Stimulated activated CD8-positive, alpha-beta memory T cell treated with anti-CD3 and anti-CD28 coated beads, Interleukin-2, amount 100 ng/mL, for 48 hours (primary cell): ENCODE measurements at places on chromosomes 1 and 21.
A peak's percentile ranks its signal among the peaks of the same experiment; 100 is the strongest.

DNA sequence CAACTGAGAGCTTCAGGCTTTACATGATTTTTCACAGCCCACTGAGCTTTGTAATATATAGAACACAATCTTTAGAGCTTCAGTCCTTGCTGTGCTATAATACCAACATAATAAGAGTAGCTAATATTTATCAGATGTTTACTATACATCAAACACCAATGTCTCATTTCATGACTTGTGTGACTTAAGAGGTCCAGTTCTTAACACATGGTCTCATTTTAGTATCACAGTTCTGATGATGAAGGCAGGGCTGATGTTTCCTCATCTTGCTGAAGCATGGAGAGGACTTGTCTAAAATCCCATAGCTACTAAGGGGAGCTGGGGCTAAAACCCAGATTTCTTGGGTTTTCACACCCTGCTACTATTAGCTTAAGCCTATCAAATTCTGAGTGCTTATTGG, 5.5 kb downstream of the MTR start:
- no peak for DNase-seq

DNA sequence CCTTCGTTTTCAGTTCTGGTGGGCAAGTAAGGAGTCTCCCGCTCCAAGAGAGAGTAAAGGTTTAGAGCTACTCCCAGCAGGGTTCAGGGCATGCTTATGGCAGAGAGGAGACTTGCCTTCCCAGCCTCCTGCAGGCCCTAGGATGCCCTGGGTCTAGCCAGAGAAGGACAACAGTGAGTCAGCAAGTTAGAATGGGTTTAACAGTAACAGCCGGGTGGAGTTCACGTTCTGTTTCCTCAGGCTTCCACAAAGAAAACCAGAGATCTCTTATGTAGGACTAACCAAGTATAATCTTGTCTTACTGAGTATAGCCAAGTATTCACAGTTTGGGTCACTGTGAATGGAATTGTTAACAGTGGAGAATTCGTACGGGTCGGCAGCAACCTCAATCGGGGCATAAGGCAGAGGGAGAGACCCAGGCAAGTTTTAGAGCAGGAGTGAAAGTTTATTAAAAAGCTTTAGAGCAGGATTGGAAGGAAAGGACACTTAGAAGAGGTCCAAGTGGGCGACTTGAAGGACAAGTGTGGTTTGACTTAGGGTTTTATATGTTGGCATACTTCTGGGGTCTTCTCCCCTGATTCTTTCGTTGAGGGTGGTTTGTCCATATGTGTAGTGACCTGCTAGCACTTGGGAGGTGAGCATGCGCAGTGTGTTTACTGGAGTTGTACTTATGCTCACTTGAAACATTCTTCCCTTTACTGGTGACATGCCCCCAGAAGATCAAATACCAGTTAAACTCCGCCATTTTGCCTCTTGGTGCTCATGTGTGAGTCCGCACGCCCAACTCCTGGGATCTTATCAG, 4.5 kb downstream of the OVAAL start:
- no peak for DNase-seq

GRCh38 chr1:164757625-164758024, 198.6 kb downstream of the PBX1 start:
- DNase-seq = no peak

DNA sequence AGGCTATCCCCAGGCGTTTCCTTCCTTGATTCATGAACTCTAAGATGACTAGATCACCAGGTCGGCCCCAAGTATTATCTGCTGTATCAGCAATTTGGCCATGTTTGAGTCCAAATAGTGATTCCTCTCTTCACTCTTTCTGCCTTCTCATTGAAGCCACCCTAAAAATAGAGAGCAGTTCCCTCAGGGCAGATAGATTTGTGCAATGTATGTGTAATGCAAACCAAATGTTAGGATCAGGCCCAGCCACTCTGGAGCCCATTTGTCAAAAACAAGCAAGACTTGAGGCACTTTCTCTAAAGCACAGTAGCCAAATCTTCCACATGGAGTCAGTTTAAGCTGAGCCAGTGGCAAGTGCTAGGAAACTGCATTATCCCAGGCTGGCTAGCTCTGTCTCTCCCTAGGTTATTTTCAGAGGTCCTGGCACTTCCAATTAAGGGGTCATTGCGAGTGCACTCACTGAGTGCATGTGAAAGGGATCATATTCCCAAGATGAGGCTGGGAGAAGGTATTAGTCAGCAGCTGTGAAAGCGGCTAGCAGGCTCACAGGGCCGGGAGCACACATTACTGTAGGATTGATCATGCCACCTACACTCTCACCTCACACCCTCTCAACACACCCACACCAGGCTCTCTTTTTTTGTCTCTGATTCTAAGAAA, 97.9 kb upstream of the RAB3GAP2 start:
- no peak for DNase-seq

DNA sequence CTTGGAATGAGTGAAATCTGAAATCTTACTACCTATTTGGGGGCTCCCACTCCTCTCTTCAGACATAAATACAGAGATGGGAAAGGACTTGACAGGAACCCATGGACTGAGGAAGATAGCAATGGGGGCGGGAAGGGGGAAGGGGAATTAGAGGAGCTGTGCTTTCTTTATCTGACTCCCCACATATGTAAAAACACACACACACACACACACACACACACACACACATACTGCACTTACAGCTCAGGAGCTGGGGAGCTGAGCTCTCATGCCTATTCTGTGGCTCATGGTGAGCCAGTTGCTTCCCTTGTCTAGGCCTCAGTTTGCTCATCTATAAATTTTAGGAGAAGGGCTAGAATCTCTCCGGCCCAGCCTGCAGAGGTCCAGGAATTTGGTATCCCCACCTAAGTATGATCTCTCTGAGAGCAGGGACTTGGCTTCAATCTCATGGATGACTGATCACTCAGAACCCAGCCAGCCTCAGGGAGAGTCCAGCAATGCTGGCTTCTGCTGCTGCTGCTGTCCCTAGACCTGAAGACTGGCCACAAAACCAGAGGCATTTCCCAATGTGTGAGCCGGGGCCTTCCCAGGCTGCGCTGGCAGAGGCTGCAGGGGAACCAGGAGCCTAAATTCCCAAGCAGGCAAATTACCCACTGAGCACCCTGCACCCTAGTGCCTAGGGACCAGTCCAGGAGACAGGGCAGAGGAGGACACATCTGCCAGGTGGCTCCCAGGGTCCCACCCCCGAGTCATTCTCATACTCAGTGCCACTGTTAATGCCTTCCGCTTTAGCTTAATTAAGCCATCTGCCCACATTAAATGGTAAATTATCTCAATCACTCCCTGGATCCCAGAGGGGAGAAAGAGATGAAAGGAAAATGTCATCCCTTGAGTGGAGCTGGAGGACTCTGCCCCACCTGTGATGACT, 57.5 kb upstream of the RBM15 start:
- DNase-seq = no peak

DNA sequence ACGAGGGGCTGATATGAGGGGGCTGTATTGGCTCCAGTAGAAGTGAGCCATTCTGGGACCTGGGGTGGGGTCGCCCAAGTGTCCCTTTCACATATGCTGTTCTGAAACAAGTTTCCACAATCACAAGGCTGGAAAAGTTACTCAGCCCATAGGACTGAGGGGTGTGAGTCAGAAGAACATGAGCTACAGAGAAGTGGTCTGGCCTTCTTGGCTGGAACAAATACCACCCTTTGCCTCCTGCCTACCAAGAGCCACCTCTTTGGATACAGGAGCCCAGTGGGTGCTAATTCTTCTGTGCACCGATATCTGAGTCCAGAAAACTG, 42.4 kb downstream of the MEF2D start:
- DNase-seq = no peak

DNA sequence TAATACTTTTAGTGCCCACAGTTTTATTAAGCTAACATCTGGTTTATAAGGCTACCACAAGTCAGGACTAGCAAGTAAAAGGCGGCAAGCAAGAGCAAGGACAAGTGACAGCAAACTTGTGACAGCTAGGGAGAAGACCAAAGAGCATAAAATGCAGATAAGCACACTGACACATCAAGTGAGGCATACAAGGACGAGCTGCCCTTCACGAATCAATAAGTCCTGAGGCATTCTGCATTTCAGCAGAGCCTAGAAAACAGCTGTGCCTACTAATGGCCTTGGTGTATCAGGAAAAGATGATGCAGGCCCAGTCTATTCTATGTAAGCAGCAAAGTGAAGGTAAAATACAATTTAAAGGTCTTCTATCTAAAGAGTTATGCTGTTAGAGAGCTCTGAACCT, 74.8 kb downstream of the KRTAP19-8 start:
- DNase-seq = no peak

DNA sequence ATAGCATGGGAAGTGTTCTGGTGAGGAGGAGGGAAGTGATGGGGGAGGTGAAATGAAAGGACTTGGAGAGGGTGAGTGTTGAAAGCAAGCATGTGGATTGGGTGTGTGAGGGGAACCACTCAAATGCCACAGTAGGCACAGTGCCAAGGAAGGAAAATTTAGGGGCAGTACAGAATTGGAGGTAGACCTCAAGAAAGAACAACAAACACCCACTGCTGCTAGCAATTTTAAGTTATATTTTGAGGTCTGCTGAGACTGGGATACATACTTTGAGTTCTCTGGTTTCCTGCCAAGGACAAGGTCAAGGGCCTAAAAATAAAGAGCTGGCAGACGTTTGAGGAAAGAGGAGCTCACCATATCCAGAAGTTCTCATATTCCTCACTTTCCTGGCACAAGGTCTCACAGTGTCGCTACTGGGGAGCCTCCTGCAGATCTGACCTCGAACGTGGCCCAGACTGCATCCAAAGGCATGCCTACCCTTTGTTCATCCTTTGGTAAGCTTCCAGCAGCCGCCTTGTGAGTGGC, 104.0 kb downstream of the BRINP2 start:
- DNase-seq = no peak

- DNase-seq = no peak
Measured at GRCh38 chr1:48115835-48116234, 106.7 kb upstream of the SLC5A9 start.

- DNase-seq = no peak
Measured at GRCh38 chr1:188670837-188671236, 1806.8 kb downstream of the BRINP3 start.

GRCh38 chr1:205344066-205344928, 12.4 kb downstream of the KLHDC8A start:
- no peak for DNase-seq

GRCh38 chr1:53316766-53317581, 10.9 kb downstream of the LRP8 start:
- no peak for DNase-seq

DNA sequence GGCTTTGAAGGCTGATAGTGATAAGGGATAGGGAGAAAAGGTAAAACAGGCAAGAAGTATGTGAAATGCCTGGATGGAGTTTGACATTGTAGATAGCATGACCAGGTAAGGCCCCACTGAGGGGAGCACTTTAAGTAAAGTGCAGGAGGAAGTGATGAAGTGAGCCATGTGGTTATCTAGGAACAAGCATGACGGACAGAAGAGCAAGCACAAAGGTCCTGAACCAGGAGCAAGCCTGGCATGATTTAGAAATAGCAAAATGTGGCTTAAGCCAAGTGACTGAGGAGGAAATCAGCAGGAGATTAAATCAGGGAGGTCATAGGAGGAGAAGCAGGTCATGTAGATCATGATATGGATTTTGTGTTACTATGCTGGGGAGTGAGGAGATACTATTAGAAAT, 129.2 kb downstream of the GLUL start:
- no peak for DNase-seq

- DNase-seq = no peak
Measured at GRCh38 chr1:54742282-54742681, 22.0 kb downstream of the PARS2 start.

DNA sequence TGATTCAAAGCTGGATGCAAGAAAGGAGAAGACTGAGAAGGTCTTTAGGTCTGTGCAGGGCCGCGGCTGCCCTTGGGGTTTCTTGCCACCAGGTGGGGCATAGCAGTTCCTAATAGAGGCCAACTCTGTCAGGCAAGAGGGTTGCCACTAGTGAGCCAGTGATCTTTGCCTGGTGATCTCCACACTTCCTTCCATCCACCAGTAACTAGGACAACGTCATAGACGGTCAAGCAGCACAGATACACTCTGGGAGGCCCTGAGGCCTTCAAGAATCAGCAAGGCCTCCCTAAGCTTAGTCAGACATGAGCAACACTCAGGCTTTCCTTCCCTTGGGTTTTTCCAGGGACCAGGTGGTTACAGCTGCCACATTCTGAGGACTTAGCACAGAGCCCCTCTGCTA, 32.9 kb upstream of the ATP2B4 start:
- DNase-seq = peak; percentile 38

DNA sequence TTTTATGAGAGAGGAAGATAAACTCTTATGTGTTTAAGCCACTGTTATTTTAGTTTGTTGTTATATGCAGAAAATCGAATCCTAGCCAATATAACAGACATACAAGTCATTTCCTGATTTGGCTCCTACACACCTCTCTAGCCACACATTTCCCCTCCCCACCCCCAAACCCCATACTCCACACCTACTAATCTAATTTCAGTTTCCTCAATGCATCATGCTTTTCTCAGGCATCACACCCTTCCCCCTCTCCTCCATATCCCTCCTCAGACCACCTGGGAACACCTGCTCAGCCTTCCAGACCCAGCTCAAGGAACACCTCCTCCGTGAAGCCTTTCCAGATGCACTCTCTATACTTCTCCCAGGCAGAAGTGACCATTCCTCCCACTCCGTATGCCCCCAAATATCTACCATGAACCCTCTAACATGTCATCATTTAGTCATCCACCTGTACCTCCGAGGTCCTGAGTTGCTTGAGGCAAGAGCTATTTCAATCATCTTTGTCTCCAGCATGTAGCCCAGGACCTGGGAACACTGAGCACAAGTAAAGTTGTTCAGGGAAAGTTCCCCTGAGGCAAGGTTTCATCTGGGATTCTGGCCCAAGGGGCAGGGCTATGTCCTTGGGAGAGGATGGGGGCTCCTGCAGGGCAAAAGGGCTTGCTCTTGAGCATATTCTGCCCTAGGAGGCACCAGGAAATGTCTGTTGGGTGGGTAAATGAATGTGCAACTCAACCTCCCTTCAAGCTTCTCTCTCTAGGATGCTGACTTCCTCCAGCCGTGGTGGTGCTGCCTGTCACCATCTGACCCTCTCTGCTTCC, 126.8 kb downstream of the HIVEP3 start:
- peak; percentile 31 for DNase-seq

GRCh38 chr1:173181791-173182190, 25.3 kb downstream of the TNFSF4 start:
- no peak for DNase-seq

- DNase-seq = no peak
Measured at GRCh38 chr21:38804030-38804788, 1.5 kb upstream of the ETS2 start.

- no peak for DNase-seq
Measured at GRCh38 chr1:26913754-26914619, at the start of gene NR0B2. Gene NR0B2, minus strand, starts transcription at chr1:26913975. Its CDS starts 35 bp downstream, at chr1:26913940.
